Smooth muscle cell of bladder (primary cell): ENCODE measurements at places on chromosomes 4 and X. TPM values are rescaled to one million over a fixed set of nuclear protein-coding genes. Genes with fewer than 3 reads are reported as not detected.

PGAM4 gene
- total RNA-seq: not detected in 2 replicates

ATP8A1 gene
- total RNA-seq: 0.85 and 1.6 TPM in 2 replicates

PNCK gene
- 0.14 and 0.74 TPM in 2 replicates for total RNA-seq

NXF2 gene
- not detected in 2 replicates for total RNA-seq

FGG gene
- 0.09 and 0.14 TPM in 2 replicates for total RNA-seq

SPANXN4 gene
- total RNA-seq: not detected in 2 replicates

SLC34A2 gene
- not detected in 2 replicates for total RNA-seq

CTAG2 gene
- not detected in 2 replicates for total RNA-seq

PSAPL1 gene
- total RNA-seq: not detected in 2 replicates

XKRX gene
- total RNA-seq: under 0.01 TPM in 1 of 2 replicates, not detected in the other

CXCL3 gene
- total RNA-seq: 4.0 and 18.5 TPM in 2 replicates

KIF4A gene
- 1.6 and 1.8 TPM in 2 replicates for total RNA-seq

MAGED4 gene
- total RNA-seq: 43.0 and 45.2 TPM in 2 replicates

AADAT gene
- 1.8 and 2.0 TPM in 2 replicates for total RNA-seq

STK26 gene
- 6.3 and 8.0 TPM in 2 replicates for total RNA-seq

HCFC1 gene
- 7.4 and 9.2 TPM in 2 replicates for total RNA-seq

EMCN gene
- under 0.01 and 0.65 TPM in 2 replicates for total RNA-seq

P2RY10 gene
- total RNA-seq: not detected in 2 replicates

TLL1 gene
- 0.09 and 0.14 TPM in 2 replicates for total RNA-seq

ARL9 gene
- 0.28 and 0.46 TPM in 2 replicates for total RNA-seq

TLR7 gene
- total RNA-seq: not detected in 2 replicates

RAB39B gene
- total RNA-seq: 0.83 and 0.85 TPM in 2 replicates

PLS3 gene
- 249 and 338 TPM in 2 replicates for total RNA-seq
